ENCODE measurements at places on chromosomes 1 and 21. TPM values are rescaled to one million over a fixed set of nuclear protein-coding genes. Genes with fewer than 3 reads are reported as not detected.

Gene FHAD1
- 1.9 TPM for total RNA-seq

Gene GJA5
- total RNA-seq = 3.0 TPM

Gene PPFIA4
- 0.43 TPM for total RNA-seq

Gene IKBKE
- total RNA-seq = 16.4 TPM

Gene WNT4
- total RNA-seq = 1.2 TPM

Gene SPRR2B
- total RNA-seq = not detected

DNA sequence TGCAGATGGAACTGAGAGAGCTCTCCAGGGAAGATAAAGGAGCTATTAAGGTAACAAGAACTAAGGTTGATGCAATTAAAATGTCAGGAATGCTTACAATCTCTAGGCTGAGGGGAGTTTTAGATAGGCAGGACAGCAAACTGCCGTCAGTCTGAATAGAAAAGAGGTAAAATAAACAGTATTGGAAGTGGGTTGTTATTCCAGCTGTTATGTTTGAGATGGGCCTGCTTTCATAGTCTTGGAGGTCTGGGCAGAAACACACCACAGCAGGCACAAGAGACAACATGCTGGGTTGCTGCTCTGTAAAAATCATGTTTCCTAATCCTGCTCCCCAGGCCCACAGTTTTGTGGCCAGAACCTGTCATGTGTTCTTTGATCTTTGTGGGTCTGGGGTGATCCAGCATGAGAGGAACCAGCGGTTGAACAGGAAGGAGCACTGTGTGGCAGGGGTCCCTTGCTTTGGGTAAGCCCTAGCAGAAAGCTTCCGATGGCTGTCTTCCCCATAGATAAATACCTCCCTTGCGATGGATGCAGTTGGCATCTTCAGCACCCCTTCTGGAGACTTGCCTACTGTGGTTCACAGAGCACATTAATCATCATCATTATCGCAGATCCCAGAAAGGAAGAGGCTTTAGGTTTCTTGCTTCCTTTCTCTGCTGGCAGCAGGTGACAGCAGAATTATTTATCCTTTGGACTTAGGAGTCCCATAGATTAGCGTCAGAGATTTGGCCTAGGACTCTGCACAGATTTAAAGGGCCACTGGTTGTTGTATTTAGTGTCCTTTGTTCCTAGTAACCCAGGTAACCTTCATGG is 97.1 kb downstream of the AK5 start:
- no peak for DNase-seq

DNA sequence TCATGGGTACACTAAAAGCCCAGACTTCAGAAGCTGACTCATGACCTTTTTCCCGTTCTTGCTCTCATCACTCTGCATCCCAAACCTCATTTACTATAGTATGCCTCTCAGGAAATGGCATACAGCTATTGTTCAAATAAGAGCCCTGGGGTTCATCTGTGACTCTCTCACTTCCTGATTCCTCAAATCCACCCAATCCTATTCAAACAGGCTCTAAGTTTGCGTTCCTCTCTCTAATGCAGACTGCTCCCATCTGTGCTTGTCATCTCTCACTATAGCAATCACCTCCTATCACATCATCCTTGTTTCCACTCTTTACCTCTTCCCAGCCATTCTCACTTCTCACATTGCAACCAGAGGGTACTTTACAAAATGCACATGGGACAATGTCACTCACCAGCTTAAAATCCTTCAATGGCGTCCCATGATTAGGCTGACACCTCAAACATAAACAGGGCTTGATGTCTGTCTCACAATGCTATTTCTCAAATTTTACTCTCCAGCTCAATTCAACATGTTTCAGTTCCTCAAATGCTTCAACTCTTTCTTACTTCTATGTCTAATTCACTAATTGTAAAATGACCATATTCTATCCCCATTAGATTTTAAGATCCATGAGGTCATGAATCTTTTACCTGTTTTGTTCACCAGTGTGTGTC is 408.4 kb downstream of the NTNG1 start:
- DNase-seq = no peak

GRCh38 chr1:116743535-116743934 is 10.7 kb upstream of the CD2 start:
- DNase-seq = no peak

- no peak for DNase-seq
These were observed 287.5 kb upstream of the DAB1 start for GRCh38 chr1:57711326-57711725.

GRCh38 chr1:222006715-222007114 is 264.8 kb upstream of the DUSP10 start:
- DNase-seq = no peak

DNA sequence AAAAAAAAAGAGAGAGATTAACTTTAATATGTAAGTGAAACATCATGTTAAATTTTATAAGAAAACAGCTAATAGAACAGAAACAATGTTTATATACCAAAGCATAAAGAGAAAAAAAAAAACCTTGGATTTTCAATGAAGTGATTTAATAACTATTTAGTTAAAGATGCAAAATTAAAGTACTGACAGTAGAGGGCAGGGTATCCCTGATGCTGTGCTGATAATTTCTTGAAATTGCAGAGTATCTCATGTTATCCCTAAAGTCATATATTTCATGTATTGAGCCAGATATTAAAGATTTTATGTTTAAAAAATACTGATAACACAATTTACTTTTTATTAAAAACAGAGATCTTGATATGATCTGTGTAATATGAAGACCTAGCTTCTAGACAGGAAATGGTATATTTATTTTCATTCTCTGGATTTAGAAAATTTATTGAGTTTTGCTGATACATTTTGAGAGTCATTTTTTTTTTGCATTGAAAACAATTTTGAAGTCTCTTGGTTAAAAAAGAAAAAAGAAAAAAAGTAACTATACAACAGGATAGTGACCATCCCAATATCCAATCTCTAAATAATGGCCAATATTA is 273.2 kb downstream of the USP25 start:
- DNase-seq = no peak

Measured in mucosa of descending colon (tissue), 3 donors.